ENCODE measurements at places on chromosomes 1 and 21. TPM values are rescaled to one million over a fixed set of nuclear protein-coding genes. Genes with fewer than 3 reads are reported as not detected.
A peak's percentile ranks its signal among the peaks of the same experiment; 100 is the strongest.

GRCh38 chr1:166302989-166303758 lies 136.4 kb upstream of the FAM78B start:
- no peak for DNase-seq

DNA sequence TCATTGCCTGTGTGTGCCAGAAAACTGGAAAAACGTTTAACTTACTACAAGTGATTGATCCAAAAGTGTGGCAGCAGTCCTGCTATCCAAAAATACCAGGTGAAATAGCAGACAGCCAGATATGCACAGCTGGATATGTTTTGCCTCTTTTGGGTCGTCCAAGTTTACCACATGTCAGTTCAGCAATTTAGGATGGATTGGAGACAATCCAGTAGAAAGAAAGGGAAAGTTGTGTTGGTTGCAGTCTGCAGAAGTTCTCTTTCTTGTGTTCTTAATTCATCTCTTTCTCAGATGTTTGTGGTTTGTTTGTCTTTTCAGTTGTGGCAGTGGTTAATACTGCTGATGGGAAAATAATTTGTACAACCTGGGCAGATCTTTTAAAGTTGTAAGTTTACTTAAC lies 645.0 kb downstream of the PTPRC start:
- DNase-seq = peak; percentile 74

The SFN gene
- total RNA-seq = 14.5 TPM

DNA sequence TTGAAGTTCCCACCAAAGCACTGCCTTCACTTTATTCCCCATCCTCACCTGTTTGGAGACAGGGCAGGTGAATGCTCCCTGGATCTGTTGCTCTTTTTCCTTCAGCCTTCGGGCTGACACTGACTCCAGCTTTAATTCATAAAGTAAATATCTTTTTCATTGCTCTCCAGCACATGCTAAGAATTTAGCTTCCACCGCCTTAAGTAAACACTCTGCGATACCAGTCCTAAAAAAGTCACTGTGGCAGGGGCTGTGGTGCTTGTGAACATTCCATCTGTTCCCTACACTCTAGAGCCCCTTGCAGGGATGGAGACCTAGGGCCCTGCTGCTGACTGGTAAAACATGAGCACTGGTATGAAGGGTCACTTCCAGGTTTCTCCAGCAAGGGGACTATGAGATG lies 896 bp upstream of the PLA2G2A start:
- DNase-seq = no peak

The PRDM16 gene
- 1.5 TPM for total RNA-seq

GRCh38 chr21:34726627-34727337 lies 58.0 kb downstream of the CLIC6 start:
- peak; percentile 55 for DNase-seq

The DAB1 gene
- 0.91 TPM for total RNA-seq

DNA sequence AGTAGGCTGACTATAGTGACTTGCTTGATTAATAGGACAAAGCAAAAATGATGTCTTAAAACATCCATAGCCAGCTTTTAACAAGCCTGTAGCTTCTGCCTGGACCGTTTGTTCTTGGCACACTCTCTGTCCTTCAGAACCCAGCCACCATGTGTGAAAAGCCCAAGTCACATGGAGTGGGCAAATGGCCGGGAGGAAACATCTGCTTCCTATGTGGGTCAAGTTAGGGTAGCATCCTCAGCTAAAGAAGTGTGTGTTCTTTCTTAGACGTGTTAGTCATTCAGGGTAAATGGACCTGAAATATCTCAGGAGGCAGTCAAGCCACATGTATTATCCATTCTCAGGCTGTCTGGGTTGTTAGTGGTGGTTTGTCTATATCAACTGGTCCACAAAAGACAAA lies 23.4 kb downstream of the RD3 start:
- DNase-seq = no peak

GRCh38 chr1:37945743-37946702 lies 830 bp downstream of the INPP5B start:
- DNase-seq = peak; percentile 82

GRCh38 chr1:39788758-39789570 lies at the start of gene BMP8B:
TSS of gene BMP8B (minus strand) at chr1:39788865. CDS start at chr1:39788485, 380 bp downstream.
- DNase-seq = no peak

The NPPB gene
- total RNA-seq = 333 TPM

All from astrocyte (in vitro differentiated cells and primary cell).